KBM-7 (cell line): ENCODE measurements at places on chromosomes 4 and X.

- no peak for DNase-seq
These were observed 475.5 kb upstream of the FGF16 start for GRCh38 chrX:76971393-76972376.

DNA sequence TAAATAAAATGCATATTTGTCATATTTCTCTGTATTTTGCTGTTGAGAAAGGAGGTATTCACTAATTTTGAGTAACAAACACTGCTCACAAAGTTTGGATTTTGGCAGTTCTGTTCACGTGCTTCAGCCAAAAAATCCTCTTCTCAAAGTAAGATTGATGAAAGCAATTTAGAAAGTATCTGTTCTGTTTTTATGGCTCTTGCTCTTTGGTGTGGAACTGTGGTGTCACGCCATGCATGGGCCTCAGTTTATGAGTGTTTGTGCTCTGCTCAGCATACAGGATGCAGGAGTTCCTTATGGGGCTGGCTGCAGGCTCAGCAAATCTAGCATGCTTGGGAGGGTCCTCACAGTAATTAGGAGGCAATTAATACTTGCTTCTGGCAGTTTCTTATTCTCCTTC, 3.3 kb downstream of the HTT start:
- peak; percentile 85 for DNase-seq

DNA sequence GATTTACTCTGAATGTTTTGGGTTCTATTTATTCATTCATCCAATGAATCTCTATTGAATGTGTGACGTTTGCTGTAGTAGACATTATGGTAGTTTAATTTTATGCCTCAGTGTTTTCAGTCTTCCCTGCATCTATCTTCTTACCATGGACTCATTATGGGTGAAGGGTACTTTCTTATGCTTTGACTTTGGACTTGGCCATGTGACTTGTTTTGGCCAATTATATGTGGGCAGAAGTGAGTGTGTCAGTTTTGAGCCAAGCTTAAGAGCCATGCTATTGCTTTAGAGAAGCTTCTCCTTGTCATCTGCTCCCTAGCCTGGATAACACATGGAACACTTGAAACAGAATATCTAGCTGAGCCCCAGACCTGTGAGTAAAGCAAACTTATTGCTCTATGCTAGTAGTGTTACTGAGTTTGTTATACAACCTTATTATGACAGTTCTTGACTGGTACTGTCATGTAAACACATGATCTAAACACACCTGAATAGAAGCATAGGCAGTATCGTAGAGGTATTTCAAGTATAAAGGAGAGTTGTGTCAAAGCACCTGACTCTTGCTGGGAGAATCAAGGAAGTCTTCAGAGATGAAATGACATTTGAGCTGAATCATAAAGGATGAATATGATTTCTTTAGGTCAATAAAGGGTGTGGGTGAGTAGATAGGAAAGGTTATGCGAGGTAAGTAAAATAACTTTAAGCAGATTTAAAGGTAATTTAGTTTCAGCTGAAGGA, 128.4 kb downstream of the NAA11 start:
- no peak for DNase-seq

GRCh38 chrX:70262952-70263567, 3.1 kb upstream of the P2RY4 start:
- peak; percentile 68 for DNase-seq

GRCh38 chrX:154362085-154362742, 12.2 kb downstream of the FLNA start:
- no peak for DNase-seq

DNA sequence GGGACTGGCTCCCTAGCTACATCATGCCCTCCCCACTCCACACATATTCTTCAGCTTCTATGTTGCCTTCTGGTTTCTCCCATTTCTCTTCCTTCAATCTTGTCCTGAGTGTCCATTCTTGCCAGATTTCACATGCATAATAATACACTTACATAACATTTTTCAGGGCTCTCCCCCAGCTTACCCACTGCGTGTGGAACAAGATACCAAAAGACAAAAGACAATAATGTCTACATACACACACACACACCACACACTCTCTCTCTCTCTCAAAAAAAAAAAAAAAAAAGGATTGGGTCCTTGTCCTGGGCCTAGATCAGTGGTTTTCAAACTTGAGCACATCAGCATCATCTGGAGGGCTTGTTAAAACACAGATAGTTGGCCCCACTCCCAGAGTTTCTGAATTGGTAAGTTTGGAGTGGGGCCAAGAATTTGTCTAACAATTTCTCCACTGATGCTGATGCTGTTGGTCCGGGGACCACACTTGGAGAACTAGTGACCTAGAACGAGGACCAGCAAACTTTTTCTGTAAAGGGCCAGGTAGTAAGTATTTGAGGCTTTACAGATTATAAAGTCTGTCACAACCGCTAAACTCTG, 6.5 kb upstream of the SMARCA1 start:
- no peak for DNase-seq

GRCh38 chrX:781224-782204, 150.9 kb downstream of the SHOX start:
- DNase-seq, result no peak

DNA sequence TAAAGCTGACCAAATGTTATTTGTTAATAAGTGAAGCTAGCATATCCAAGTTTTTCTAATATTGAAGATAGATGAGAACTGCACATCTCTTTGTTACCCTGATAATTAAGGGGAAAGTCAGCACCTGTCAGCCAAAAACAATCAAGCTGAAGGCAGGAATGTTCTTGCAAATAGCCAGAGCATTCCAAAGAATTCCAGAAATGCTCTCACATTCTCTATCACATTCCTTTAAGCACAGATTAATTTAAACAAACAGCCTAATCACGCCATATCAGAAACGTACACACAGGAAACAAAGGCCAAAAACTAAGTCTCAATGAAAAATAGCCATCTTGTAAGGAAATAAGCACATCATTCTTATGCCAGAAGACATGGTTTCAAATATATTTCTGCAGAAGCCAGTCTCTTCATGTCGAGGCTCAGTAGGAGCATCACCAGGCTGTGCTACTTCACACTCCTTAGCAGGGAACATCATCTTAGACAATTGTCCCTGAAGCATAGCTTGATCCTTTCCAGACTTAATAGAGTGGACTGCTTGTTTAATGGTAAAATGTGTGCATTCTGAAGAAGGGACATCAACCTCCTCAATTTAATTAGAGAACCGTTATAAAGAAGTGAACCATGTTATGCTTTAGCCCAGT, 252.9 kb upstream of the TTC29 start:
- DNase-seq, result no peak

DNA sequence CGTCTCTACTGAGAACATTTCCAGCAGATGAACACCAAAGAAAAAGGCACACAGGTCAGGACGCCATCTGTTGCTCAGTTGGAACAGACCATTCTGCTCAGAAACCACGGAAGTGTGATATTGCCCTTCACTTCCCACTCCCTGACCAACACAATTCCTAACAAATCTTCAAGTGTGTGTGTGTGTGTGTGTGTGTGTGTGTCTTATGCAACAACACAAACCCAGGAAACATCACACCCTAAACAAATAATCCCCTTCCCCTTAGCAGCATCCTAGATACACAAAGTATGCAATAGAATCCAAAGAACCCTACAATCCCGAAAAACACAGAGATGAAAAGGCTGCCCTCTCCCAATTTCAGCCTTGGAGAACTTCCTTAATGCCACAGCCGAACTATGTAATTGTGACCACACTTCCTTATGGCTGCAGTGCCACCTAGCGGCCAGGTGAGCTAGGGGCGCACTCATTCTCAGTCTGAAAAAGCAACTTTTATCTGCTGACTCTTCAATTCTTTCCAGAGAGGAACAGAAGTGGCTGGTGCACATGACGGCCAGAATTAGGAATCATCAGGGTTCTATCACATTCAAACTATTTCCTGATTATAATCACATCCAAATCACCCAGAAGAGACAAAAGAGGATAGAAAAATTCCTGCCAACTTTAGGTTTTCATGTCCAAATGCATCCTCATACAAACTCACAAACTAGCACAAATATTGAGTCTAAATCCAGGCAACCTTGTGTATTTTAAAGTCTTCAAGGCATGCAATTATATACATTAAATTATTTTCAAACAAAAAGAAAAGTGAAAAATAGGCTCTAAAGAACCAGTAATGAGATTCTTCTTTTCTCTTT, 164.9 kb downstream of the DHX15 start:
- peak; percentile 75 for DNase-seq

GRCh38 chr4:54098375-54098774, 1.6 kb upstream of the GSX2 start:
- DNase-seq, result no peak
